CD4-positive, alpha-beta T cell treated with Interleukin-15 for 1 hour (primary cell): ENCODE measurements at places on chromosomes 13 and 19.

DNA sequence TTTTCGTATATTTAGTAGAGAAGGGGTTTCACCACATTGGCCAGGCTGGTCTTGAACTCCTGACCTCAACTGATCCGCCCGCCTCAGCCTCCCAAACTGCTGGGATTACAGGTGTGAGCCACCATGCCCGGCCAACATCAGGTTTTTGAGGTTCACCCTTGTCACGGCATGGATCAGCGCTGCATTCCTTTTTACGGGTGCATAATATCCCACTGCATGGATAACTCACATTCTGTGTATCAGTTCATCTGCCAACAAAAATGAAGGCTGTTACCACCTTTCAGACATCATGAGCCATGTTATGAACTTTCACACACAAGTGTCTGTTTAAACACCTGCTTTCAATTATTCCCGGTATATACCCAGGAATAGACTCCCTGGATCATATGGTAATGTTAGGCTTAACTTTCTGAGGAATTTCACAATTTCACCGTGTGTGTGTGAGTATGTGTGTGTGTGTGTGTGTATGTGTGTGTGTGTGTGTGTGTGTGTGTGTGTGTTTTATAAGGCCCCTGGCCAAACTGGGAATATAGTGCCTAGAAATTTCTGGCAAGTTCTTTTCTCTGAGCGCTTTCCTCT is 52.2 kb downstream of the AP1M1 start:
- DNase-seq = no peak

GRCh38 chr19:29326849-29327840 is 114.2 kb upstream of the UQCRFS1 start:
- no peak for DNase-seq

- DNase-seq = no peak
Measured at GRCh38 chr13:21924958-21925357, 254.1 kb downstream of the FGF9 start.

- no peak for DNase-seq
Measured at GRCh38 chr13:78836238-78836784, 177.4 kb upstream of the OBI1 start.

- DNase-seq = no peak
Measured at GRCh38 chr13:67076378-67076777, 153.8 kb downstream of the PCDH9 start.

- peak; percentile 51 for DNase-seq
Measured at GRCh38 chr13:113742000-113742441, 17.0 kb upstream of the TMEM255B start.

DNA sequence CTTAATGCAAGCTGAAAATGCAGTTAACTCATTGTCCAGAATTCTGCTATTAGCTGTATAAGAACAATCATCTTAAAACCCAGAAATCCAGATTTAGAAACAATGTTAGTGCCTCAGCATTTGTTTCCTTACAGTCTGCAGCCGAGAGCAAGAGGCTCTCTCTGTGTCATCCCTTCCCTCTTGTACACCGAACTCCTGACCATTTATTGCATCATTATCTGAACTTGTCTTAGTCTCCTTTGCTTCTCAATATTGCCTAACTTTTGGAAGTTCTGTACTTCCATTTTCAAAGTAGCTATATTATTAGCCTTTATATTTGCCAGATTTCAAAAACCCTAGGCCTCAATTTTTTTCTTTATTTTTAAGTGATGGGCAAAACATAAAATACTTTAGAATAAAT is 27.1 kb downstream of the RNASEH2B start:
- no peak for DNase-seq

GRCh38 chr13:102291587-102292218 is 110.1 kb downstream of the FGF14 start:
- DNase-seq = no peak

DNA sequence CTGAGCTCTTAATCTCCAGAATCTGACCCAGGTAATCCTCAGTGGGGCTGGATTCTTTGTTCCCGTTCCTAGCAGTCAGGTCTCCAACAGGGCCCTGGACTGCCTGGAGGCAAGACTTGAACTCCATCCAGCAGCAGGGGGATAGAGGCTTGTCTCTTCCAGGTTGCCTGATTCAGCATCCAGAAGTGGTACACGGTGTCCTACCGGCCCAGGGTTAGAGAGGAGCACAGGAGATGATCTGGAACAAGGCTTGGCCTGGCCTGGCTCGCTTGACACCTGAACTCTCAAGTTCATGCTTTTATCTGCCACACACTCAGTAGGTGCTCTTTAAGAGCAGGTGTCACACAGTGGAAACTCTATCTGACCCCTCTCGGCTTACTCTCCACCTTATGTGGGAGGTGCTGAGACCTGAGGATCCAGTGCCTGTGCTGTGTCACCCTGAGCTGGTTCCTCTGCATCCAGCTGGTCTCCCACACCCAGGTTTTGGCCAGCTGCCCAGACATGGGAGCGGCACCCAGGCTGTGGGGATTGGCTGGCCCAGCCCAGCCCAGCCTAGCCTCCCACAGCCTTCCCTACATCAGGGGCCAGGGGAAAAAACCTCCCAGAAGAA is at the start of gene CYP4F3:
Gene CYP4F3, plus strand, starts transcription at position 604 of the 610 bp plus-strand sequence. CDS start 519 bp downstream, outside the sequence.
- DNase-seq = peak; percentile 37

- DNase-seq = no peak
Measured at GRCh38 chr19:33231511-33231910, 5.9 kb upstream of the SLC7A10 start.

- DNase-seq = no peak
Measured at GRCh38 chr19:33804021-33804799, 7.5 kb downstream of the KCTD15 start.

DNA sequence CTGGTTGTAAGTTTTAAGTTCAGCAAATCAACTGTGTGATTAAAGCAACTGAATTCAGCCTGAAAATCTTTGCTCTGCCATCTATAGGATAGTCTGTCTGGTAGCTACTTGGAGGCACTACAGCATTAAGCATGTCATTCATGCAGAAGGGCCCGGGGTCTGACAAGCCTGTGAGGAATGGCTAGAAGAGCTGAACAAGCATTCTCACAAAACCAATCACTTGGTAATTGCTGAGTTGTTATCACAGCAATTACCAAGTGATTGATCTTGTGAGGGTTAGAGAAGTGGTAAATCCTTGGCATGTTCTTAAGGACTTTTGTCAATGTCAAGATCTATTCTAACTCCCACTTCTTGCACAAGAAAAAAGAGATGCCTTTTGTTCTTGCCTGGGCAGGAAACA is 356.1 kb downstream of the FGF14 start:
- no peak for DNase-seq

- DNase-seq = no peak
Measured at GRCh38 chr13:60790620-60791019, 393.6 kb downstream of the TDRD3 start.

DNA sequence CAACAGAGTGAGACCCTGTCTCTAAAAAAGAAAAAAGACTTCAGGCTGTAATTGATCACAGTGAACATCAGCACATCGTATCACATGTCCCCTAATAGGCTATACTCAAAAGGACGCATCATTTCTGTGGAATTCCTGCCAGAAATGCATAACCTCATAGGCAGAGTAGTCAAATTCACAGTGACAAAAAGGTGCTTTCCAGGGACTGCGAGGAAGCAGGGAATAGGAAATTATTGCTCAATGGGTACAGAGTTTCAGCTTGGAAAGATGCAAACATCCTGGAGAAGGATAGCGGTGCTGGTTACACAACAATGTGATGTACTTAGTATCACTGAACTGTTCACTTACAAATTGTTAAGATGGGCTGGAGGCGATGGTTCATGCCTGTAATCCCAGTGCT is 41.1 kb upstream of the MRI1 start:
- DNase-seq = no peak

GRCh38 chr13:80151016-80151415 is 189.9 kb downstream of the SPRY2 start:
- DNase-seq = no peak

GRCh38 chr19:16026756-16027155 is 49.5 kb upstream of the TPM4 start:
- no peak for DNase-seq

- no peak for DNase-seq
Measured at GRCh38 chr19:5479958-5480357, 24.7 kb downstream of the ZNRF4 start.
